ENCODE measurements at places on chromosomes 7 and 10.

DNA sequence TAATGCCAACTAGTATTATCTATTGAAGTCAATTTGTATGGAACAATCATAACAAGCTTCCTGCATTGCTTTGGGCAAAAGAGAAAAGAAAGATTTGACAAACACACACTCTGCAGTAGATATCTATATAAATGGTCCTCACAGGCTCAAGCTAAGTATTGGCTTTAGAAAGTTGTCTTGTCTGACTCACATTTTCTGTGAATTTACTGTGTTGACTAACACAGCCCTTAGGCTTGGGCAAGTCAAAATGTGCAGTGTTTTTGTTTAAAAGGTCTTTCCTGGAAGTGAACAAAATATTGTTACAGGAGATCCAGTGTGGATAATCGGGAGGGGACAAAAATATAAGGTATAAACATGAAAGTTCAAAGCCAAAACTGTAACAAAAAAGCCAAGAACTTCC is 194.4 kb downstream of the RELN start:
- DNase-seq = no peak

DNA sequence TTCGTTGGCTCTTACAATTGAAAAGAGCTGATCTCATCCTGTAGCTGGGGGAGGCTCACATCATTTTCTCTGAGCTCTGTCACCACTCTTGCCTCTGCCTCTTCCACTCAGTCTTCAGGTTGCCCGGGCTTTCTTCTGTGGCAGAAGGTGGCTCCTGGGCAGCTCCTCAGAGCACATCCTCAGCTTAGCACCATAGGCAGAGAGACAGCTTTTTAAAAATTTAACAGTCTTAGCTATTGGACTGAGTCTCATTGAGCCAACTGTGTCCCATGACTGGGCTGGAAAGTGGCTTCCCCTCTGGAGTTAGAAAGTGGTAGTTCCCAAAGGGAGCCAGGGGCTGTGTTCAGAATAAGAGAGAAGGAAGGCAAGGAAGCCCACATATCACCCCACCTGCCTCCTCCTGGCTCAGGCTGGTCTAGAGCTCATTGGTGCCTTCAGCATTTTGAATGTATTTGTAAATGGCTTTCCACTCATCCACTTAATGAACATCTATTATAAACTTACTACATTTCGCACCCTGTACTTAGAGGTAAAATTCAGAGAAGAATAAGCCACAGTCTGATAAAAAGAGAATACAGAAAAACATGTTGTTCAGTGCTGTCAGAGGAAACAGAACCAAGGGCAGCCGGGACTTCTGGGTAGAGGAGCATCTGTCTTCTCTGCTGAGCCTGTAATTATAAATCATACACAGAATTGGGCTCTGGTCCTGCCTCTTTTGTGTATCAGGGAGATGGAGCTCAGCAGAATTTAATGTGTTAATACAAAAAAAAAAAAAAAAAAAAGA is 119.3 kb downstream of the WDFY4 start:
- no peak for DNase-seq

GRCh38 chr7:16667355-16667754 is 21.4 kb downstream of the BZW2 start:
- DNase-seq = no peak

- no peak for DNase-seq
Measured at GRCh38 chr7:4069268-4070095, 612.6 kb upstream of the FOXK1 start.

GRCh38 chr10:98405422-98405821 is 9.6 kb downstream of the PYROXD2 start:
- DNase-seq = no peak

- DNase-seq = no peak
Measured at GRCh38 chr10:29689001-29689400, 54.2 kb upstream of the SVIL start.

DNA sequence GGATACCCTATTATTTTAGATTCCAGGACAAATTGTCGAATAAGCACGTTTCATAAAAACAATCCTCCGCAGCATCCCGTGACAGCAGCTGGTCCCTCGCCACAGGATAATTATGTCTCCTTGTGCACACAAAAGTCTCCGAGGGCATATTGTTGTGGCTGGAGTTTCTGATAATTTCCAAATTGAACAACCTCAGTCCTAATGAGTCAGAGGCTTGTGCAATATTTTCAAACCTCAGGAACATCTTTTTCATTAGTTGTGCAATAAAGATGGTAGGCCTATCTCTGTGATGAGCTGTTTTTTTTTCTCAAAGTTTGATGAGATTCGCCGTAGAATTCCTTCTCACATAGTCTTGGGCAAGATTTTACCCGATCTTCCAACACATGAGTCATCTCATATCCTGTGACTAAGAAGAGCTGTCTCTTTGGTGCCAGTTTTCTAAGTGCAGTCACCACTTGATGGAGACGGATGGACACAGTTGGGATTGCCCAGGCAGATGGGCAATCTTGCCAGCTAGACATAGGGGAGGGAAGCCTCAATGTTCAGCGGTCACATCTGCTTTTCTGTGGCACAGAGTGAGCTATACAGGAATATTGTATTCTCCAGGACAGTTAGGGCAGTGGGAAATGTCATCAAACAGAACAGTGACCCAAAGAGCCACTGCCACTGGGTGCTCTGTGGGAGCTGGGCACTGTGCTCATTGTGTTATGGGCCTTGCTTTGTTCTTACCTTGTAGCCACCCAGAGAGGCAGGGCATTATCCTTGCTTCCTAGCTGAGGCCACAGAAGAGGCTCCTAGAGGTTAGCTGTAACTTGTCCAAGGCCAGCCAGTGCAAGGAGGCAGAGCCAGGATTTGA is 7.8 kb downstream of the HTRA1 start:
- no peak for DNase-seq

DNA sequence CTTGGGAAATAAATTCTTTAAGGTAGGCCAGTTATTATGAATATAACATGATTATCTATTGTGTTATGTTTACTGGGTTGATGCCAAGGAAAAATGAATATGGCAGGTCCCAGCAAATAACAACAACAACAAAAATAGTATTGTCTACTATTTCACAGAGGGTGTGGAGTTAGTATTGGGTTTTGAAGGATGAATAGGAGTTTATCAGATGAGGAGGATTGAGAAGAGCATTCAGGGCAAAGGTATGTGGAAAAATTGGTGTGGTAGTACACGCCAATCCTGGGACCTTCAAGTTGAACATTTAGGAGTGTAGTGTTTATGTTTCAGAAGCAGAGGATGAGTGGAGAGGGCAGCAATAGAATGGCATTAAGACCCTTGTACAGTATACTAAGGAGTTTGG is 671.9 kb downstream of the AUTS2 start:
- DNase-seq = no peak

DNA sequence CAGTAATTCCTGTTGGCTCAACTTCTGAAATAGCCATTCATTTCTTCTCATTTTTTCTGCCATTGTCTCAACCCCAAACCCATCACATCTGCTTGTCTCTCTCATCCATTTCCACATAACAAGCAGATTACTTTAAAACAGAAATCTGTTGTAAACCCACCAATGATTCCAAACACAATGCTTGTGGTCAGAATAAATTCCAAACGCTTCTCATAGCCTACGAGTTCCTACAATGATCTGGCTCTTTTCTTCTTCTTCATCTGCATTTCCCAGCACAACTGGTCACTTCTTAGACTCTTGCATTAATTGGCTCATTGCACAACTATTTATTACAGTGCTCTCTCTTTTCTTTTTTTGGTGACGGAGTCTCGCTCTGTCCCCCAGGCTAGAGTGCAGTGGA is 364.1 kb downstream of the GATA3 start:
- DNase-seq = no peak

DNA sequence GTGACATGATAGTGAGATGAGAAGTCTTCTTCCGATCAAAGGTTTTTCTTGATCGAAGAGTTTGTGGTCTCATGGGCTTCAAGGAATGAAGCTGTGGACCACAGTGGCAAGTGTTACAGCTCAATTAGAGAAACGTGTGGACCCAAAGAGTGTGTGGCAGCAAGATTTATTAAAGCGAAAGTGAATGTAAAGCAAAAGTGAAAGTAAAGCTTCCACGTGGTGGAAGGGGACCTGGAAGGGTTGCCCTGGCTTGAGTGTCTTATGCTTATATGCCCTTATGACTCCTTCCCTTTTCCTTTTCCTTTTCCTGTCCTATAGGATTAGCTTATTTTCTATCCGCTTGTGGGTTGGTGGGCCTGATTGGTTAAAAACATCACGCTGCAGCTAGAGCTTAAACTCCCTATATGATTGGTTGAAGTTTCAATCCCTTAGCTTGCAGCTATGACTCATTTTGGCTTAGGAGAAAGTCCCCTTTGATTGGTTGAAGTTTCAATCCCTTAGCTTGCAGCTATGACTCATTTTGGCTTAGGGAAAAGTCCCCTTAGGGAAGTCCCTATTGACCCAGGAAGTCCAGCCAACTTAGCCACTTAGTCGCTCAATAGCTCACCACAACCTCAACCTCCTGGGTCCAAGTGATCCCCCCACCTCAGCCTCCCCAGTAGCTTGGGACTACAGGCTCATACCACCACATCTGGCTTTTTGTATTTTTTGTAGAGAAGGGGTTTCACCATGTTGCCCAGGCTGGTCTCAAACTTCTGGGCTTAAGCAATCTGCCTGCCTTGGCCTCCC is 34.7 kb downstream of the MRPS24 start:
- peak; percentile 5 for DNase-seq

GRCh38 chr10:21296575-21297355 is 228.7 kb downstream of the SKIDA1 start:
- DNase-seq = no peak

DNA sequence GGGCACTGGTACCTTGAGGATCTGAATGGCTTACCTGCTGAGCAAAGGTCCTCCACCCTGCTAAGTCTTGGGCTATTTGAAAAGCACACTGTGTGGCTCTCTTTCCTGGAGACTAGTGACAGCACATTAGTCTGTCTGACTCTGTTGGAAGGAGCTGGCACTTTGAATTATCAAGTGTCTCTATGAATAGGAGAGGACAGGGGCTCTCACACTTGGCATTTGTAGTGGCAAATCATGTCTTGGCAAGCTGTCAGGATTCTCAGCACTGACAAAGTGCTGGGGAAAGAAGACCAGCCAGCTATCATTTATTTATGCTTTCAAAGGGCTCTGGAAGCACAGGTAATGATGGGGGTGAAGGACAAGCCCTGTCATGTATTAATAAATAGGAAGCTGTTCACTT is 62.8 kb downstream of the MTPN start:
- no peak for DNase-seq

DNA sequence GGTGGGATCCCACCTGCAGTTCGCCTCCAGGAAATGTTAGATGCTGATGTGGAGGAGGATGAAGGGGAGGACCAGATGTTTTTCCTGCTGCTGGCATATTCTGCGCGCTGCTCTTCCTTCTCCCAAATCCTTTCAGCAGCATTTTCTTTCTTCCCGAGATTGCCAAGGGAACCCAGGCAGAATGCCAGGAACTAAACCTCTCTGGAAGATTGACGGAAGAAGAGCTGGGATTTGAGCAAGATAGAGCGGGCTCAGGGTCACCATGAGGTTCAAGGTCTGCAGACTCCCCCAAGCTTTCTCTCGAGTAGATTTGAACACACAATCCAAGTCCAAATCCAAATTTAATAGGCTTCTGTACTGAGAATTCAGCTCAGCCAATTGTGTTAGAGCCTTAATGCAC is 345.2 kb upstream of the C7orf33 start:
- DNase-seq = no peak

GRCh38 chr7:28192786-28193585 is 12.4 kb upstream of the JAZF1 start:
- DNase-seq = no peak

DNA sequence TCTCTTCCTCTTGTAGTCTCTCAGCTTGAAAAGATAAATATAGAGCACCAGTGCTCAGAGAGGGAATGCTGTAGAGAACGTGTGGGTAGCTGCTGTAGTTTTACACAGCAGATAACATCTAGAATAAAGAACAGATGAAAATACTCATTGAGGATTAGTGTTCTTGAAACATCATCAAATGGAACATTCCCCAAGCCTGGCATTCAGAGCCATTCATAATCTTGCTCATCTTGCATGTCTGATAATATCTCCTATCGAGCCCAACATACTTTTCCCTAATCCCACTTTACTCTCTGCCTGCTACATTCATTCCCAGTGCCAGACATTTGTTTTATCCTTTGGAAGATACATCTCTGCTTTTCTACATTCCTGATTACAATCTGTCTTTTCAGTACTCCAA is 35.2 kb downstream of the MCU start:
- DNase-seq = no peak

DNA sequence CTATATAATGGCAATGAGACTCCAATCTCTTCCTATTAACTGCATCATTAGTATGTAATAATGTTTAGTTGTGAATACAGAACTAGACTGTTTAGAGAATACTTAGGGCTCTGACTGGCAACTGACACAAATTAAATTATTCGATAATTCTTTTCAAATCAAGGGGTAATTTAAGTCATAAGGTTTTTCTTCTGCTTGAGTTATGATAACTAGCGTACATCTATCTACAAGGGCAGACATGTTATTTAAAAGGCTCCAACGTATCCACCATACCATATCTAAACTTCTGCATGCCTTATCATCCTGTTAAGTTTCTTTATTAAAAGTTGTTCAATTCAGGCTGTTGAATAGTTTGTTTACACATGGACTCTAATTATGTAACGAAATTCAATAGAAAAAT is 11.2 kb downstream of the SEMA3C start:
- DNase-seq = no peak

GRCh38 chr10:67804395-67804678 is 33.7 kb downstream of the DNAJC12 start:
- DNase-seq = no peak

DNA sequence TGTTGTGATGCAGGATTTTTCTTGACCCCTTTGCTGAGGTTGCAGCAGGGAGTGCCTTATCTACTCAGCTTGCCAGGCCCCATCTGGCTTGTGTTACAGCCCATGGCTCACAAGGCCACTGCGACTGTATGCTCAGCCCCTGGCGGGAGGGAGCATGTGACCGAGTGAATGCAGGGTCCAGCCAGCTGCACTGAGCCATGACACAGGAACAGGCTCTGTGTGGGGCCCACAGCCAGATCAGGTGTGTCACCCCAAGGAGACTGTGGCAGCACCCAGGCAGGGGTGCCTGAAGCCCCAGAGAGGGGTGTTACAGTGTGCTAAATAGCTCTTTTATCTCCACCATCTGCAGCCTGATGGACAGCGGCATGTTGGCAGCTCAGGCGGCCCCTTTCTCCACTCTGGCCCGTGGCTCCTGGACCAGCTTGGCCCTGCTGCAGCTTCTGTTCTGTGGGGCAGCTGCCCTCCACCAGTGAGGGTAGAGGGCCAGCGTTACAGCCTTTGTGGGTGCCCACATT is 2.6 kb upstream of the PCBD1 start:
- DNase-seq = no peak
